Endothelial cell (in vitro differentiated cells): ENCODE measurements at places on chromosomes 11 and 22. TPM values are rescaled to one million over a fixed set of nuclear protein-coding genes. Genes with fewer than 3 reads are reported as not detected.

Gene ZNF202
- 13.8 TPM for total RNA-seq

DNA sequence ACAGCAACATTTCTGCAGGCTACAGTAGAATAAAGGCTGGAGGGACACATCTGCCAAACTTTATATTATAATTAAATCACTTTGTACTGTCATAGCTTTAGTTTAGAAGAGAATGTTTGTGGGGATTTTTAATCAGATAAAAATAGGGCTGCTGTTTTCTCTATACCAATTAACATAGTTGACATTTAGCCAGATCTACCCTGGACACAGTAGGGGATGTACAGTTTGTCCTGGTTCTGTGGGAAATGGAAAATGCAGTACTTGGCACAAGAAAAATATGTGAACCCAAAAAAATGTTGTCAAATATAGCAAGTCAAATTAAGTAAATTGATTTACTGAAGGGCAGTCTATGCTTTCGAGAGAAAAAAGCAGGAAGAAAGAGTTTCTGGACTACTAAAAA lies 20.8 kb upstream of the PICALM start:
- no peak for DNase-seq
- no peaks in the 10 kb centered on the region for H3K36me3 ChIP-seq
- no peaks in the 10 kb centered on the region for H3K4me1 ChIP-seq

Gene IL10RA
- total RNA-seq, result 0.82 TPM

GRCh38 chr11:95699631-95700470 lies 89.7 kb downstream of the FAM76B start:
- no peak for DNase-seq
- no peak overlapping the region for H3K27ac ChIP-seq
- H3K4me1 ChIP-seq, result peaks cover 12% of the 10 kb centered on the region
- H3K27me3 ChIP-seq, result no peaks in the 10 kb centered on the region
- H3K4me3 ChIP-seq, result no peak overlapping the region

Gene SLC6A5
- total RNA-seq, result not detected

Gene SMIM38
- total RNA-seq, result not detected

Gene MIOX
- not detected for total RNA-seq

GRCh38 chr22:48574776-48575617 lies 1252.7 kb downstream of the BRD1 start:
- peaks cover 6% of the 10 kb centered on the region for H3K36me3 ChIP-seq
- peak; percentile 88 for DNase-seq
- H3K27me3 ChIP-seq, result peaks cover 9% of the 10 kb centered on the region

Gene MAJIN
- total RNA-seq, result not detected

Gene OR5B21
- total RNA-seq, result not detected

DNA sequence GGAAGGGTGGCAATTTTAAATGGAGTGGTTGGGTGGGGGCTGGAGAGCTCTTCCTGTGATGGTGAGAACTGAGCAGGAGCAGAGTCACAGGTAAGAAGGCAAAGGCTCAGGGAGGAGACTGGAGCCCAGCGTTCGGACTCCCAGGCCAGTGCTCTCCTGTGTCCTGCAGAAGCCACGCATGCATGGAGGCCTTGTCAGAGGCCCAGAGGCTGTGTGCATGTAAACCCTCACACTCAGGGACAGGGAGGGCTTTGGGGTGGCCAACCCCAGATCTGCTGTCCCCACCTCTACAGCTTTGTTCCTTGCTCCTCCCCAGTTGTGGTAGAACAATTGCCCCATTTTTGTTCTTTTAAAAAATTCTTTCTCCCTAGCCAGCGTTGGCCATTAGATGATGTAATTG lies 130.4 kb upstream of the PARVA start:
- H3K36me3 ChIP-seq, result peaks cover 4% of the 10 kb centered on the region
- H3K4me1 ChIP-seq, result peaks cover 25% of the 10 kb centered on the region
- no peak overlapping the region for H3K27ac ChIP-seq
- DNase-seq, result no peak
- H3K4me3 ChIP-seq, result no peak overlapping the region
- H3K27me3 ChIP-seq, result peaks cover 11% of the 10 kb centered on the region

GRCh38 chr11:44409558-44410236 lies 99.8 kb upstream of the ALX4 start:
- peaks cover 3% of the 10 kb centered on the region for H3K27me3 ChIP-seq
- no peak for DNase-seq
- H3K36me3 ChIP-seq, result no peaks in the 10 kb centered on the region

GRCh38 chr11:95241681-95242081 lies 10.7 kb upstream of the SESN3 start:
- H3K4me3 ChIP-seq, result no peak overlapping the region
- no peaks in the 10 kb centered on the region for H3K36me3 ChIP-seq
- peaks cover 29% of the 10 kb centered on the region for H3K4me1 ChIP-seq
- H3K27me3 ChIP-seq, result no peaks in the 10 kb centered on the region

DNA sequence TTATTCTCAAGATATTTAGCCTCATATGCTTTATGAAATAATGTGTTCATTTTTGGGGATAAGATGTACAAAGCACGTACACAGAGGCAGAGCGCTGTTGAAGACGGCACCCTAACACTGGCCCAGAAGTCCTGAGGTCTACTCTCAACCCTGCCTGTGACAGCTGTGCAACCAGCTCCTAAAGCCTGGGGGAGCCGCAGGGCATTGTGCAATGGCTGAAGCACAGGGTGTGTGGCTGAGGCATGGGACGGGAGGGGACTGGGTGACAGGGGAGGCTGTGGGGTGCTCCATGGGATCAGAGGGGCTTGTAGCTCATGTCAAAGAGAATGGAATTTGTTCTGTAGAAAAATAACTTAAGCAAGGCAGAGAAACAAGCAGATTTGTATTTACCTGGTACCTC lies 27.7 kb downstream of the FAM227A start:
- DNase-seq, result no peak
- H3K36me3 ChIP-seq, result no peaks in the 10 kb centered on the region
- H3K4me1 ChIP-seq, result no peaks in the 10 kb centered on the region
- no peaks in the 10 kb centered on the region for H3K27me3 ChIP-seq
- H3K27ac ChIP-seq, result no peak overlapping the region

Gene UBASH3B
- 43.3 TPM for total RNA-seq

- H3K27ac ChIP-seq, result no peak overlapping the region
- no peaks in the 10 kb centered on the region for H3K4me1 ChIP-seq
- no peaks in the 10 kb centered on the region for H3K36me3 ChIP-seq
- peaks cover 19% of the 10 kb centered on the region for H3K27me3 ChIP-seq
- H3K4me3 ChIP-seq, result no peak overlapping the region
- DNase-seq, result no peak
Measured at GRCh38 chr11:16923987-16924386, 90.2 kb downstream of the PLEKHA7 start.

- H3K4me1 ChIP-seq, result peaks cover 10% of the 10 kb centered on the region
- H3K27ac ChIP-seq, result no peak overlapping the region
- no peaks in the 10 kb centered on the region for H3K36me3 ChIP-seq
- DNase-seq, result no peak
- H3K27me3 ChIP-seq, result peaks cover 6% of the 10 kb centered on the region
Measured at GRCh38 chr11:2577991-2578928, 121.5 kb downstream of the KCNQ1OT1 start.

DNA sequence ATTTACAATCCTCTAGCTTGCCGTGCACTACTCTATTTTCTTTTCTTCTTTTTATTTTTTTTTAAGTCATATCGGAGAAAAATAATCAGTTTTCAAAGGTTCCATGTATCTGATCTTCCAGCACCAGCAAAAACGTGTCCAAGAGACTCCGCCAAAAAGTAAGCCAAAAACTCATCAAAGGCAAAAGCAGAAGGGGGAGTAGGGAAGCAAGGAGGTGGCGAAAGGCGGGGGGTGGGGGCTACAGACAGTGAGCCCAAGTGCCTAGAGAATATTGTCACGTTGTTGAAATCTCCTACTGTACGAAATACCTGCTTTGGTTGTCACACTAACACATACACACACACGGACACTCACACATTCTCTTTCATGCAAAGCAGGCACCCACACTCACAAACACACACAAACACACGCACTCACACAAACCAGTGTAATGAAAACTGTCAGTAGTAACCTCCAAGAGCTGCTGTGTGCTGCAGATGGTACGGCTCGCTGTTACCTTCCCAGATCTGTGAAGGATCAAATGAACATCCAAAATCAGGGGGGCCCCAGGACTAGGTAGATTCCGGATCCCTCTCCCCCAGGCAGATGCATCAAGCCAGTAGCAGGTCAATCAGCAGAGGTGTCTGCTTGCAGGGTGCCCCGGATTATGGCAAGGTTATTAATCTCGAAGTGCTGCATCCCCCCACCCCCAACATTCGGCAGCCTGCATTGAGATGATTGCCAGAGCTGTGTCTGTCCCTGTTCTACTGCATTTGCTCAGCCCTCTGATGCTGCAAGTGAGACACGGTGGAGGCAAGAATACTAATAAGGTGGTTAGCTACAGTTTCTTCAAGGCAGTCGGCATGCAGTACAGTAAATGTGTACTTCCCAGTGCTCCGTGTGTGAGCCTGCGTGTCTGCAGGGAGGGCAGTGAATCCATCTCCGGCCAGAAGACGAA lies at the start of gene LRRC4C:
TSS of gene LRRC4C (minus strand) at position 188 of the 937 bp plus-strand sequence.
- H3K27ac ChIP-seq, result no peak within 1 kb of the TSS
- H3K4me3 ChIP-seq, result peak within 1 kb of the TSS; percentile 21
- H3K36me3 ChIP-seq, result no peaks in the 10 kb centered on the region
- no peak for DNase-seq
- H3K4me1 ChIP-seq, result peaks cover 4% of the 10 kb centered on the region

Gene RBMXL2
- not detected for total RNA-seq

DNA sequence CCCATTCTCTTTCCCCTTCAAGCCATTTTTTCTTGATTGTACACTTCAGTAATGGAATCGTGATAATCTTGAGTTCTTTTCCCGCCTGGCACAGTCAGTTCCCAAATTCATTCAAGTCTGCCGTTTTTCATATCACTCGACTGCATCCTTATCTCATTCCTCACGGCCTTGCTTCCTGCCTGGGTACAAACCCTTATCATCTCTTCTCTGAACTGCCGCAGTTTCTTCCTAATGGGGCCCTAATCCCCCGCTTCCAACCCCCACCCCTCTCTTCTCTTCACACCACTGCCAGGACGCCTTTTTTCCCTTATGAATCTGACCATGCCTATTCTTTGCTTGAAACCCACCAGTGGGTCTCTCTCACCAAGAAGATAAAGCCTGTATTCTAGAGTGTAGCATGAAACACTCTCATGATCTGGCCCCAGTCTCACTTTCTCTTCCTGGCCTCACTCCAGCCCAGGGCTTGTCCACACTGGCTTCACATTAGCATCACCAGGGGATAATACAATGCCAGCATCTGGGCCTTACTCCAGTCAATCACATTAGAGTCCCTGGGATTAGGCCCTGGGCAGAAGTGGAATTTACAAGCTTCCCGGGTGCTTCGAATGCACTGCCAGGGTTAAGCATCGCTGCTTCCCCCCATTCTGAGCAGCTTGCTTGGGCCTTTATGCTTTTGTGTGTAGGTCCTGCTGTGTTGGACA lies 102.1 kb downstream of the FBXO7 start:
- peaks cover 5% of the 10 kb centered on the region for H3K27me3 ChIP-seq
- DNase-seq, result no peak
- H3K4me1 ChIP-seq, result peaks cover 24% of the 10 kb centered on the region
- H3K27ac ChIP-seq, result peak overlapping the region; percentile 38
- peaks cover 3% of the 10 kb centered on the region for H3K36me3 ChIP-seq
- no peak overlapping the region for H3K4me3 ChIP-seq

Gene RASL10A
- total RNA-seq, result 30.1 TPM

DNA sequence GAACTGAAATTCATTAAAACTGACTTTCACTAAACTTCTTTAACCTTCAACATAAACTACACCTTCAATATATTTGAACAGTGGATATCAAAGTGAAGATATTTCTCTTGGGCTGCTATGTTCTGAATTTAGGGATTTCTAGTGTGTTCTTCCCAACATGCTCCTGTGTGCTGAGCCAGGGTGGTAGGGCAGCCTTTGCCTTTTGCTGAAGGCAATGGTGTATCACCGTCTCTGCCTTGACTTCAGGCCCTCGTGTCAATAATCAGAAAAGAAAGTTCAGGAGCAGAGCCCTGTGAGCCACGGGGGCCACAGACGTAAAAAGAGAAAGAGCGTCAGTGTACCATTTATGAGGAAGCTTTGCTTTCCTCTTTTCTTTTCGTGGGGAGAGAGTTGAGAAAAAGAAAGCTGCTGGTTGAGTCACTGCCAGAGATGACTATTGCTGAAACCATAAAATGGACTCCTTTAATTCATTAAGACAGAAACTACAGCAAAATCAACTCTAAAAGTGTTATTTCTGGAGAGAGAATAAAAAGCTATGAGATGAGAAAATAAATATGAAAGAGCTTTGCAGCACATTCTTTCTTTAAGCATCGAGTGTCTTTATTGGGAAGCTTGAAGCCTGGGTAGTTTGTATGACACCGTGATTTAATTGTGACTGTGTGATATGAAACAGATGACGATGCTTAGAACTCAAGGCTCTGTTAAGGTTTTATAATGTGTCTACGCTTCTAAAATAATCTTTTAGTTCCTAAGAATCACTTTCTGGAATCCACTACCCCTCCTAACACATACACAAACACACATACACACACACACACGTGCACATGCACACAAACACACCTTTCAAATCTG lies 271.8 kb upstream of the MTNR1B start:
- no peak overlapping the region for H3K27ac ChIP-seq
- DNase-seq, result no peak
- no peaks in the 10 kb centered on the region for H3K36me3 ChIP-seq
- H3K27me3 ChIP-seq, result no peaks in the 10 kb centered on the region
- peaks cover 27% of the 10 kb centered on the region for H3K4me1 ChIP-seq

GRCh38 chr22:25496396-25497064 lies 67.9 kb upstream of the GRK3 start:
- H3K27me3 ChIP-seq, result peaks cover 3% of the 10 kb centered on the region
- no peak for DNase-seq
- H3K36me3 ChIP-seq, result peaks cover 4% of the 10 kb centered on the region
- H3K27ac ChIP-seq, result no peak overlapping the region
- no peak overlapping the region for H3K4me3 ChIP-seq
- H3K4me1 ChIP-seq, result peaks cover 6% of the 10 kb centered on the region

GRCh38 chr11:128105511-128105910 lies 481.8 kb downstream of the ETS1 start:
- no peaks in the 10 kb centered on the region for H3K36me3 ChIP-seq
- no peaks in the 10 kb centered on the region for H3K4me1 ChIP-seq
- no peaks in the 10 kb centered on the region for H3K27me3 ChIP-seq
- H3K27ac ChIP-seq, result no peak overlapping the region

DNA sequence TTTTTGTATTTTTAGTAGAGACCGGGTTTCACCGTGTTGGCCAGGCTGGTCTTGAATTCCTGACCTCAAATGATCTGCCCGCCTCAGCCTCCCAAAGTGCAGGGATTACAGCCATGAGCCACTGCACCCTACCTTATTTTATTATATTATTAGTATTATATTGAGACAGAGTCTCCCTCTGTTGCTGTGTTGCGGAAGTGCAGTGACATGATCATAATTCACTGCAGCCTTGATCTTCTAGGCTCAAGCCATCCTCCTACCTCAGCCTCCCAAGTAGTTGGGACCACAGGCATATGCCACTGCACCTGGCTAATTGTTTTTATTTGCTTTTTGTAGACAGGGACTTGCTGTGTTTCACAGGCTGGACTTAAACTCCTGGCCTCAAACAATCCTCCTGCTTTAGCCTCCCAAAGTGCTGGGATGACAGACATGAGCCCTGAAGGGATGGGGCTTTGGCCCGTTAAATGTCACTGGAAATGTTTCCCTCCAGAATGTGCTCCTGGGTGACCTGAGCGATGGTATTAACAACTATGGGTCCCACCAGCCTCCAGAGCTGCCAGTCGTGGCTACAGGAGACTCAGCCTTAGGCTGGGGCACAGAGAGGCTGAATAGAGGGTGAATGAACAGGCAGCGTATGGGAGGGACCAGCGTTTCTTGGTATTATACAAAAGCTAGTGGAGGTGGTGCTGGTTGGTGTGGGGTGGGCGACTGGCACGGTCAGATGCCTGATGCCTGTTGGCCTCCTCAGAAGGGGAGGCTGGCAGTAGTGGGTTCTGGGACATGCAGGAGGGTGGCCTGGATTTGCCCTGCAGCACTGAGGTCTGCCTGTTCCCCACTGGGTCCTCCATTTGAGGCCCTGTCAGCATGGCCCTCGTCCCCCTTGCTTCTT lies 7.3 kb downstream of the TANGO2 start:
- H3K27me3 ChIP-seq, result peaks cover 4% of the 10 kb centered on the region
- H3K4me3 ChIP-seq, result no peak overlapping the region
- H3K36me3 ChIP-seq, result peaks cover 6% of the 10 kb centered on the region
- peaks cover 6% of the 10 kb centered on the region for H3K4me1 ChIP-seq

Gene EXT2
- 96.8 TPM for total RNA-seq

Gene KDM4E
- not detected for total RNA-seq
